ENCODE measurements at places on chromosomes 2 and 18.

DNA sequence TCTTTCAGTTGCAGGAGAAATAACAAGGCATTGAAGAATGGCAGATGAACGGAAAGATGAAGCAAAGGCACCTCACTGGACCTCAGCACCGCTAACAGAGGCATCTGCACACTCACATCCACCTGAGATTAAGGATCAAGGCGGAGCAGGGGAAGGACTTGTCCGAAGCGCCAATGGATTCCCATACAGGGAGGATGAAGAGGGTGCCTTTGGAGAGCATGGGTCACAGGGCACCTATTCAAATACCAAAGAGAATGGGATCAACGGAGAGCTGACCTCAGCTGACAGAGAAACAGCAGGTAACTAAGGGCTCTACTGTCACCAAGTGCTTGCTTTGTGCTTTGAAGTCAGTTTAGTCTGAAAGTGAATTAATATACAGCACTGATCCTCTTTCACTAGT is 118.5 kb upstream of the UNC80 start:
- DNase-seq, result no peak

- no peak for DNase-seq
These were observed 6.0 kb downstream of the ATP6V1B1 start for GRCh38 chr2:70941701-70942100.

DNA sequence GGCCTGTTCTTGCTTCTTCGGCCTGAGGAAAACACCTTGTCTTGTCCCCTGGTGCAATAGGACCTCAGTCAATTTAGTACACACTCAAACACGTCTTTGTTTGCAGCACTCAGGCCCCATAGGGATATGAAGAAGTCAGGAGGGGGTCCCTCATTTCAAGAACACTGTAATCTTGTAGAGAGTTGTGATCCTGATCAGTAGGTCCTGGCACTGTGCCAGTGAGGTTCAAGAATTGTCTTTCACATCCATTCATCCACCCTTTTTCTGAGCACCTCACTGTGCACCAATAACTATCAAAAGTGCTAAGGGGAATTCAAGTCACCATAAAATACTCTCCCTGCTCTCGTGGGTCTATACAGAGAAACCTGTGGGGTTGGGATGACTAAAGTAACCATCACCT is 131.4 kb upstream of the LHCGR start:
- no peak for DNase-seq

DNA sequence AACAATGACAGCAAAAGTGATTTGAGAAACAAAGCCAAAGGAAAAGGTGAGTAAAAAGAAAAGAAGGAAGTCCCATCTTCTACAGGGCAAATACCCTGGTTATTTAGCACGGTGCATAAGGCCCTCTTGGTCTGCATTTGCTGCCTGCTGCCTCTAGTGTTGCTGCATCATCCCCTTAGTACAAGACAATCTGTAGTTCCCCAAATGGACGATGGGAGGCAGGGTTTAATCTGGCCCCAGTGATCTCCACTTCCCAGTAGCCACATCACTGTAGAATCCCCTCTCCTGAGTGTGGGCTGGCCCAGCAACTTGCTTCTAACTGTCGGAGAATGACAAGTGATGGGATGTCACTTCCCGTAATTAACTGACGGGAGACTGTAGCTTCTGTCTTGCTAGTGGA is 85.1 kb downstream of the CTAGE1 start:
- DNase-seq, result no peak

- DNase-seq, result no peak
These were observed 156.5 kb downstream of the COL6A3 start for GRCh38 chr2:237257471-237257951.

- no peak for DNase-seq
These were observed 42.8 kb downstream of the CCDC102B start for GRCh38 chr18:68840554-68841263.

GRCh38 chr2:154551649-154552048 is 146.8 kb upstream of the KCNJ3 start:
- DNase-seq, result no peak

GRCh38 chr2:146576339-146577111 is 1268.3 kb upstream of the ACVR2A start:
- DNase-seq, result no peak

All from activated CD4-positive, alpha-beta T cell treated with anti-CD3 and anti-CD28 coated beads, Interleukin-10, Interleukin-2, amounts not matched to agents 100 ng/mL and 50 ng/mL, durations not matched to agents 16 hours and 8 hours (primary cell).